ENCODE measurements at places on chromosomes 13 and 19.

DNA sequence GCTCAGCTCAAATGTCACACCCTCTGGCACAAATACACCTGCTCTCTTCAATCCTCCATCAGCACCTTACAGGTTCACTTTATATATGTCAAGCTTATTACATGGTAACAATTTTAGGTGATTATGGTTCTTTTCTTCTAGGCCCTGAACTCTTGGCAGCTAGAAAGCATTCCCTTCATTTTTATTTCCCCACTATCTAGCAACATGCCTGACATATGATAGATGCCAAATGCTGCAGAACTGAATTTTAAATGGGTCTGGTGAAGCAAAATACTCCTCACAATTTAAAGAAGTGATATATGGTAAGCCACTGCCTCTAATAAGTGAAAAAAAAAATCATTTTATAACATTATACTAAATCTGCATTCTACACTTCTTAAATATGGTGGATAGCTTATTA is 95.2 kb downstream of the USP12 start:
- DNase-seq, result no peak

DNA sequence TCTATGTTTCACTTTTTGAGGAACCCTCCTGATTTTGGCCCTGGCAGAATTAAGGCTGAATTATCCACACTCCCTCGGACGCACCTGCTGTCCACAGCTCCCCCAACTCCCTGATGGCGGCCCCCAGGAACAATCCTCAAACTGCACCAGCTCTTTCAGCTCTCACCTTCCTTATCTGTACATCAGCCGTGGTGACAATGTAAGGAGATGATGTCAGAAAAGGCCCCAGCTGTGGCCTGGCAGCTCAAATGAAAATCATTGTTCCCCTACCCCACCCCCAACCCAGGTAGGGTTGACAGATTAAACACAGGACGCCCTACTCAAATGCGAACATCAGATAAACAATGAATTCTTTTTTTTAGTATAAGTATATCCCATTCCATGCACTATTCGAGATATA is 35.0 kb upstream of the KLF2 start:
- no peak for DNase-seq

- DNase-seq, result no peak
Measured at GRCh38 chr19:39555883-39556282, 15.9 kb upstream of the EID2 start.

- DNase-seq, result no peak
Measured at GRCh38 chr19:4044990-4045465, 21.7 kb downstream of the ZBTB7A start.

DNA sequence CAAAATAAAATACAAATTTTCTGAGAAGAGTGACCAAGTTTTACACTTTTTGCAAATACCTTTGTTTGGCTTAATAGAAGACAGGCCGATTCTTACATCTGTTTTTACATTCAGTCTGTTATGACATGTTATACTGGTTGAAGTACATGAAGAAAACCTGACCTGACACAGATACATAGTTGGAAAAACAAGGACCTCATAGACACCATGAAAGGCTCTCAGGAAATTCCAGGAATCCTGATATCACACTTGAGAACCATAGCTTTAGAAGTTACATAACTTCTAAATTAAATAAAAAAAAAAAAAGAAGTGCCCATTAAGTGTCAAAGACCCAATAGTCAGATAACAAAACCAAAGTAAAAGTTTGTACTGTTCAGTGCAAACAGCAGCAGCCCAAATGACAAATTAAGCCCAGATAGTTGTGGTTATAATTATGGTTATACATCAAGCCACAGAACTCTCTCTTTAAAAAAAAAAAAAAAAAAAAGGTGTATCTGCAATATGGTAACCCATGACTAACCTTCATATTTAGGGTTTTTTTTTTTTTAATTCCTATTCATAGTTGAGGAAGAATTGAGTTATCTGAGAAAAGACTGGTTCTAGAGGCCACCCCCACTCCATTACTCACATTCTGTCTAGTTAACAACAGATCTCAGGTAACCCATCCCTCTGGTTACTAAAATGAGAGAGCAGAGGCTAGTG is 19.8 kb downstream of the RBM26 start:
- DNase-seq, result no peak

DNA sequence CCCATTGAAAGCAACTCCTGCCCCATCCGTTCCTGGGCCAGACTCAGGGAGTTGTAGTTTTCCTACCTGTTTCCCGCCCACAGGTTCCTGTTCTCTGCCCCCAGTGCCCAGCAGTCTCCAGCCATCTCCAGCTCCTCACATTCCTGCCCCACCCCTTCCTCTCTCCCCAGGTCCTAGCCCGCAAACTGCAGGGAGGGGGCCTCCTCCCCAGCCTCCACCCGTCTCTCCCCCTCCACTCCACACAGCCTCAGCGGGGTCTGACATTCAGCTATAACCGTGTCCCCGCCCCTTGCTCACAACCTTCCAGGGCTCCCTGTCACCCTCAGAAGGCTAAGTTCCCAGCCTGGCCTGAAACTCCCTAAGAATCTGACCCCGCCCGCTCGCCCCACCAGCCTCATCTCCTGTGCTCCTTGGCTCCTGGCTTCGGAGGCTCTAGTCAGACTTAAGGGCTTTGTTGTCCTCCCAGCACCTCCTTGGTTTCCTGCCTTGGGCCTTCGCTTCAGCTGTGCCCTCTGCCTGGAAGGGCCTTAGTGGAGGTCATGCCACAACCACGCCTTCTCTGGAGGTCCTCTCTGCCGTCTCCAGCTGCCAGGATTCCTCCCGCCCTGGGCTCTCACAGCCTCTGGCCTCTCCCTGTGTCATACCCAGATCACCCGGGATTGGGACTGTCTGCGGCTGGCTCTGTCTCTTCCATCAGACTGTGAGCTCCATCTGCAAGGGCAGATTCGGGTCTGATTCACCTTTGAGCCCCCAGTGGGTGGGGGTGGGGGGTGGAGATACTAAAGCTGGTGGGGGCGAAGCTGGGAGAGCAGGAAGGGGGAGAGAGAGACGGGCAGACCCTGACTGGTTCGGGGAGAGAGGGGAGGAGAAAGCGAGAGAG is 5.1 kb upstream of the SPACA6 start:
- no peak for DNase-seq
